ENCODE measurements at places on chromosomes 11 and 22.

DNA sequence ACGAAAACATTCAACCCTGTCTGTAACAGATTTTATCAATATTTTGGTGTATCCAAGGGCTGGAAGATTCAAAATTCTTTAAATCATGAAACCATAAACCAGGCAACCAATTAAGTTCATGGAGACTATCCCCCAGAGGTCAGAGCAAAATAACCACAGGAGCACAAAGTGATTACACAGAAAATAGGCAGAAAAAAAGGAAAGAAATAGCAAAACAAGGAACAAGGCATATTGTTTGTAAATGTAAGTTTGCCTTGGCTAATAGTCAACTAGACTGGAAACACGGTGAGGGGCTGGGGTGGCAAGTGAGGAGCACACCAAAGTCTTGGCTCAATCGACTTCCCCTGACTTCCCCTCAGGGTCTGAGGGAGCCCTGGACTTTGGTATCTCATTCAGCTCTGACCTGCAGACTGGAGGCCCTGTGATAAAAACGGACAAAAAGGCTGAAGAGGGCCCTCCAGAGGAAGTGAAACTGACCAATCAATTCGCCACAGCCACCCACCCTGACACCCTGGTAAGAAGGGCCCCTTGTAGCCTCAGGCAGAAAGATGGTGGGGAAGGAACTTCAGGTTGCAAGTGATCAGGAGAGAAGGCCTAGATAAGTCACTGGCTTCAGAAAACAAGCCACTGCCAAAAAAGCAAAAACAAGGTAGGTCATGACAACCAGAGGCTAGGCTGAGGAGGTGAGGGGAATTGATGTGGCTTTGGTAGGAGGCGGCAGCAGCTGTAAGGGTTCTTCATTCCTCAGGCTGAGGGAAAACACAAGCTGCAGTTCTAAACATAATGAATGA lies 1.8 kb downstream of the SIK3 start:
- DNase-seq: peak; percentile 68

DNA sequence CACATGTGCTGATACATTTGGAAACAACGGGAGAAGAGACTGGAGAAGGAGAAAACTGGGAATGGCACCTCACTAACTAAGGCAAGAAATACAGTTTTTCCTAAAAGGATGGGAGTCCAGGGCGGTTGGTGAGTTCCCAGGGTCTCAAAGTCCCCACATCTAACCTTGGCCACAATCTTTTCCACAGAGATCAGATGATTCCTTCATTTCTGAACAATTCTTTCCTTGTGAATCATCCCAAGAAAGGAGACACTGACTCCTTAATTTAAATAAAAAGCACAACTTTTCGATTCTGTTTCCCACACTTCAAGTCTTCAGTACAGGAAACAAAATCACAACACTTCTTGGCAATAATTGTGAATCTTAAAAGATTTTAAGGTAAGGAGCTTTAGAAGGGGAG lies 384.7 kb downstream of the DCDC1 start:
- DNase-seq: no peak

GRCh38 chr11:128662076-128662475 lies 31.8 kb upstream of the FLI1 start:
- DNase-seq: no peak

- DNase-seq: no peak
These were observed 88.6 kb upstream of the KCNQ1OT1 start for GRCh38 chr11:2788168-2789071.

GRCh38 chr11:114129142-114129541 lies 69.6 kb downstream of the ZBTB16 start:
- no peak for DNase-seq

DNA sequence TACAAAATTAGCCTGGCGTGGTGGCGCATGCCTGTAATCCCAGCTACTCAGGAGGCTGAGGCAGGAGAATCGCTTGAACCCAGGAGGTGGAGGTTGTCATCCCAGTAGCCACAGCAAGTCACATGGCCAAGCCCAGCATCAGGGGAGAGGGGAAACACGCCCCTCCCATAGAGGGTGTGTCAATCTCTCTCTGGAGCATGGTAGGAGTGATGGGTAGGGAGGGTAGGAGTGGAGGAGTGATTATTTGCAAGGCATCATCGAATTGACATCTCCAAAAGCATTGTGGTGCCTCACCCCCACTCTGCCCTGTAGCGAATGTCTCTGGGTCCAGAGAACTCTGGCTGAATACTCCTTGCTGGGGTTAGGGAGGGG lies 6.1 kb upstream of the SSTR3 start:
- DNase-seq: no peak

DNA sequence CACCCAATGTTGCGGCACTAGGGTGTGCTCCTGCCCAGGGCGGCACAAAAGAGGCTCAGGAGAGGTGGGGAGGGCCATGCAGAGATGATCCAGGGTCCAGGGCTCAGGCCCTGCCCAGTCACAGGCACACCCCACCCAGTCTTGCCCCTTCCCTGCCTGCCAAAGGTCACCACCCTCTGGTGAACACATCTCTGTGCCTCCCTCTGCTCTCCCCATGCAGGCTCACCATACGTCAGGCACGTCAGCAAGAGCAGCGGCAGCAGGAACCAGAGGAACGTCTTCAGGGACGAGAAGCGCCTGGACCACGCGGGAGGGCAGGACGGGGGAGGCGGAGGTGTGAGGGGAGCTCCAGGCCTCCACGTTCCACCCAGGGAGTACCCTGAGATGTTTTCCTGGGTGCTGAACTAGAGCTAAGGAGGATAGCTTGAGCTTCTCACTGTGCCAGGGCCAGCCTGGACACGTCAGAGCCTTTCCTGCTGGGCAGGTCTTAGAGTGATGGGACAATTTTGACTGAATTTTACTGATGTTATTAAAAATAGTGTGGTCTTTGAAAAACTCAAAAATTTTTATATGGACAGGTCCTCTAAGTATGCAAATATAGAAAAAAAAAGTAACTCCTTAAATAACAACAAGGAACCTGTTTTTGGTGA lies 7.2 kb downstream of the SUN2 start:
- DNase-seq: no peak

DNA sequence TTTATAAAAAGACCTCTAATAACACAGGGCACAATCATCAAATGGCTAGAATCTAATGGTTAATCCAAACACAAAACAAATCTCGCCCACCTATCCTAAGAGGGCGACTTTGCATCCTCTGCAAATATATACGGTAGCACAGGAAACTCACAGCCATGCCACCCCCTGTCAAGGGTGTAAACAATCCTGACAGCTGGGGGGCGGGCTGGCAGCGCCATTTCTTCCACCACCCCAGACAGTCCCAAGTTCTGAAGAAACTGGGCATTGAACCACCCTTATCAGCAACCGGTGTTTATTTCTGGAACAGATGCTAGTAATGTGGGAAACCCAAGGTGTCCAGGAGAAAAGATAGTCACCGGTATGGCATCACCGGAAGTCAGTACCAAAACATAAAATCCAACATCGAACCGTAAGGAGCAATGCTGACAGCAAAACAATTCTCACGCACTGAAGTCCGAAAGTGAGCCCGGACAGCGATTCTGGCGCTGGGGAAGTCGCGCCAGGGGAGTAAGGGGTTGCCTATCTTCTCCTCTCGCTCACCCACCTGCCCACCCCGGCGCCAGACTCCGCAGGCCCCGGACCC lies 825 bp downstream of the FBXO3 start:
- DNase-seq: no peak

DNA sequence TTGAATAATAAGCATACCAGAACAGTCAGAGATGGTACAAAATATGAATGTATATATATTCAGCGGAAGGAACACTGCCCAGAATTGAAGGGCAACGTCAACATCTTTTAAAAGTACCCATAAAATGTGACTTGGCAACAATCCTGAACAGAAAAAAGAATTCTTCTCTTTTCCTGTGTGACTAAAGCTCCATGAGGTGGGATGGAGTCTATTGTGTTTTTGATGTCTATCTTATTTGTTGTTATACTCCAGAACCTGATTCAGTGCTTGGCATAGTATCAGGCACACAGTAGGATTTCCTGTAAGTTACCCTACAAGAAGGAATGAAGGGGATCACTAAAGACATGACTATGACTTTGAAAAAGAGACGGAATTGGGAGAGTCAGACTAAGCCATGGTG lies 10.3 kb downstream of the LDLRAD3 start:
- no peak for DNase-seq

- DNase-seq: no peak
These were observed 6.5 kb downstream of the PI4KA start for GRCh38 chr22:20852076-20852475.

DNA sequence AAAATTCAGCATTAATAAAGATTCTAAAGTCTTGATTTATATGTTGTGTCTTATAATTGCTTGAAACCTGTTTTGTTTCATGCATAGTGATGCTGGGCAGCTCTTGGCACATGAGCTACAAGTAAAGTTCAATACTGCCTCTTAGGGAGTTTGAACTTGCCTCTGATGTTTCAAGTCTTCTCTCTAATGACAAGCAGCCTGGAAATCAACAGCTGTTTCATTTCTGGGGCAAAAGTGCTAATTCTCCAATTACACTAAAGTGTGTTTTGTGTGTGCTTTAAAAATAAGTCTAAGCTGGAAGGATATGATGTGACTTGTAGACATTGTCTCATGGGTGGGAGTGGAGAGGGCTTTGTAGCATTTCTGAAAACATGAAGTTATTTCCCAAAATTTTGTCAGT lies 23.7 kb upstream of the SESN3 start:
- DNase-seq: no peak

DNA sequence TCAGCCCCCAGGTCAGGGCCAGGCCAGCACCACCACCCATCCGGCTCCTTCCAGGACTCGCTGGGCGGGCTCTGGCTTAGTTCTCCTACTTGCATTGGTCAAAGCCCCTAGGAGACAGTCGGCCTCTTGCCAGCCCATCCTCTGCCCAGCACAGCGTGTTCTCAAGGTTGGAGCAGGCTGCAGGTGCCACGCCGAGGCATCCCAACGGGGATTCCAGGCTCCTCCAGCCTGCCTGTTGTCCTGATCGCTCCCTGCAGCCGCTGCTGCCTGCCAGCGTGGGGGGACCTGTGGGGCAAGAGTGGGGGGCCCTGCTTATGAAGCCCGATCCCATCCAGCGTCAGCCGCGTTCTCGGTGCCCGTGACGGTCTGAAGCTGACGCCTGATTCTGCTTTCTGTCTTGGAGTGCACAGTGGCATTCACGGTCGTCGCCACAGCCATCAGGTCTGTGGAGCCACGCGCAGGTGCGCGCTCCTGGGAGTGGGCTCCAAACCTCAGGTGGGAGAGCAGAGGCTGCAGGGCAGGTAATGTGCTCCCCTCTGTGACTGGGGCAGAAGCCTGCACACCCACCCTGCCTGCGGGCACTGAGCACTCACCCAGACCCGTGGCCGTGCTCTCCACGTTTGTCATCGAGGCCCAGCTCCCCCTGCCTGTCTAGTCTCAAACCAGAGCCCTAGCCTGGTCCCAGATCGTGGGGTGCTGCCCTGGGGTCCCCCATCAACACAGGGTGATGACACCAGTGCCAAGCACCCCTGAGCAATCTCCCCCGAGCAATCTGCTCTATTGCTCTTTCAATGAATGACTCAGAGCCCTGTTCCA lies 991.6 kb downstream of the BRD1 start:
- DNase-seq: no peak

DNA sequence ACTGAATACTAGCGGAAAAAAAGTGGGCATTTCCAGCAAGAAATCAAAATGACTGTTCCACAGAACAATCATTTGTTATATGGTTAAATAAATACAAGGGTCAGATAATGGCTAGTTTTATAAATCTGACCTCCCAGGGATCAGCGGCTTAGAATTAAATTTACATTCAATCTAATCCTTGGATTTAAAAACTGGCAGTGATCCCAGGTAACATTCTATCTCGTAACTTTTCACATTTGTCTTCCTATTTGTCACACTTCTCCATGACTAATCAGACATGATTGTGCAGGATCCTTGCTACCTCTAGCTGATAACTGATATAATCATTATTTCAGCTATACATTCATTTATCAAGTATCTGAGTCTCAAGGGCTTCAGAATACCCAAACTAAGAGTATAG lies 2.9 kb upstream of the MMP3 start:
- DNase-seq: no peak

GRCh38 chr11:65293909-65294381 lies 20.7 kb upstream of the CDC42EP2 start:
- no peak for DNase-seq

DNA sequence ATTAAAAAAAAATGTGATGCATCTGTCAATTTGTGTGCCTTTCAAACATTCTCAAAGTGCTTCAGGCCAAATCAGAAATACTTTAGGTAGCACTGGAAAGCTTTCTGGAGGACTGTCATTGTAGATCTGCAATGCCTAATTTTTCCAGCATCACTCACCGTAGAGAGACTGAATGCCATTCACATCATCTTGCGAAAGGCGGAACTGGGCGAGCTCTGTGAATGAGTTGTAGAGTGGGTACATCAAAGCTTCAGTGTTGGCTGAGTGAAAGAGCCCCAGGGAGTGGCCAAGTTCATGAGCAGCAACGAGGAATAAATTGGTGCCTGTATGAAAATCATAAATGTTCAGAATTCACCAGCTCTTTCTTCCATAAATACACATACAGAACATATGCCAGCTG lies 4.0 kb downstream of the MMP10 start:
- DNase-seq: no peak

- peak; percentile 73 for DNase-seq
These were observed 15.2 kb downstream of the SCARF2 start for GRCh38 chr22:20422271-20423007.

DNA sequence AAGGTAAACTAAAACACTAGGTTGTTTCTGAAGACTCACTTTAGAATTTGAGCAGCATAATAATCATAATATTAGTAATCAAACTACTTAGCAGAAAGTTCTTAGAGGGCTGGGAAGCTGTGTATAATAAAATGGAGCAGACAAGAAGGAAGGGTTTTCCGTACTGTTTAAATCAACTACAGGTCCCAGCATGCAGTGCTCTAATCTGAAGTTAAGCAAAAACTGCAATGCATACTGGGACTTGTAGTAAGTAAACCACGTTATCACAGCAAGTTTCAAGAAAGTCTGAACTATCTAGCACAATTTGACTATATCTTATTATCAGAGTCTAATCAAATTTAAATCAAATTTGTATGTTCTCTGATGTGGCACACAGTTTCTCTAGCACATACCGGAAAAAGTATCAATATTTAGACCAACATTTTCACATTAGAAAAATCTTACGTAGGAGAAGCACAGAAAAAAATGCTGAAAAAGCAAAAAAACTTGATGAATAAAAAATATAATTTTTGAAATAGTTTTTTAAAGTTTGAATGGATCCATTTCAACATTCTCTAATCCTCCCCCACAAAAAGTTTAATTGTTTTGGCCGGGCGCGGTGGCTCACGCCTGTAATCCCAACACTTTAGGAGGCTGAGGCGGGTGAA lies 8.2 kb downstream of the PHF21A start:
- peak; percentile 62 for DNase-seq

All from Jurkat, Clone E6-1 (cell line).